ENCODE measurements at places on chromosomes 6 and 20.

DNA sequence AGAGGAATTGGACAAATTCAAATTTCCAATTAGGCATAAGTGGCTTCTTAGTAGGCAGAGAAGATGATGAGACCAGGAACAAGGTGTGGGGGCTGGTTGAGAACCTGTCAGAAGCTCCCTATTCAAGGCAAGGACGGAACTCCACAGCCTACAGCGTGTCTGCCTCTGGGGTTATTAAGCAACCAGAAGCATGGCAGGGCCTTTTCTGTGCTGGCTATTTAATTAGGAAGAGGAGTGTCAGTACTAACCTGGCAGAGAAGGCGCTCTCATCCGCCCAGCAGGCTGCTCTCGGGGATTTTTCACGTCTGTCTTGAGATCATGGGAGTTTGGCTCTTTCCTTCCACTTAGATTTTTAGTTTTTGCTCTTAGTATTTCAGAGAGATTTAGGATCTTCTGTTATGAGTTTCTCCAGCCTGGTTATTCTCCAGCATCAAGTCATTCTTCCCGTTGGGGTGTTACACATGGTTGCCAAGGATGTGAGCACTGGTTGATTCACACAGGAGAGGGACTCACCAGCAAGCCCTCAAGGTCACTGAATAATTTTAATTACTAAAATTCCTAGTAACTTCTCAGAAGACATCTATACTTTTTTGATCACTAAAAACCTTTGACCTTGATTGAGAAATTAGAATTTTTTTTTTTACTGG lies 23.9 kb downstream of the ADTRP start:
- DNase-seq, result no peak

- DNase-seq, result no peak
Observed at GRCh38 chr6:152380993-152381898, 255.9 kb downstream of the SYNE1 start.

- peak; percentile 28 for DNase-seq
Observed at GRCh38 chr6:14396826-14397517, 279.4 kb downstream of the CD83 start.

DNA sequence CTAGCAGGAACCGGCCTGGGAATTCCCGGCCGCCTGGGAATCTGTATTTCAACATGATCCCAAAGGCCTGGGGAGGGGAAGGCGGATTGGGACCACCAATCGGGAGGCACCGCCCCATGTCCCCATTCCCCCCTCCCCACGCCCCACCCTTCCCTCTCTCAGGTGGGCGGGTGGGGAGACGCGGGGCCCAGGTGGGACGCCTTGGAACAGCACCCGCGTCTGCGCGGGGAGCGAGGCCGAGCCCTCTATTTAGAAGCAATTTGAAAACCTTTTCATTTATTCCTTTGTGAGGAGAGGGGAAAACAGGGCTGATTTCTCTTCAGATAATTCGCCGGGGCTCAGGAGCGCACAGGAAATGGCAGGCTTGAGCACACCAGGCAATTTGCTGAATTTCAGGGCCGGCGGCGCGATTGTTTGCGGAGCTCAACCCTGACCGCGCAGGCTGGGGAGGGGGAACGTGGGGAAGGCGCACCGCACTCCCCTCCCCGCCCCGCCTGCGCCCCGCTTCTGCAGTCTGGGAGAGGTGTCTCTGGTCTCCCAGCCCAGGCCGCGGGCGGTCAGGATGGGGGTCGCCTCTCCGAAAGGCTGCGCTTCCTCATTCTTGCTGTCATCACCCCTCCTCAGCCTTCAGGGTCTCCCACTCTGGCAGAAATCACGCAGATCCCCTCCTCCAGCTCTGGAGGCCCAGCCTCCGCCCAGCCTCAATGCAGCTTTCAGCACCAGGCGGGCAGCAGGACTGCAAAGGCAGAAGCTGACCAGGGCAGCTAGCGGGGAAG lies 170.0 kb downstream of the GRM4 start:
- DNase-seq, result no peak

DNA sequence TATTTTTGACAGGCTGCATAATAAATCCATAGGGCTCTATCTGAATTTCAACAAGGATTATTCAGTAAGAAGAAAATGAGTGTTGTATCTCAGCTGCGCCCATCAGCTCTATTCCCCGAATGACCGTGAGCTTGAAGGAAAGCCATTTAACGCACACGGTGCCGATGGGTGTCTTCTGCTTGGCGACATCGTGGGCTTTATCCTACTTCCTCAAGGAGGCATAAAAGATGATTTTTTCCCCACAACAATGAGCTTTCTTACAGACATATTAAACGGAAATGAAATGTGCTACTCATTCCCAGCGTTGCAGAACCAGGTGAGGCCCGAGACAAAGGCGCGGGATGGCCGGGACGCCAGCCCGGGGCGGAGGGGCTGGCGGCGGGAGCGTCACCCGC lies 710 bp downstream of the DYNLT1 start:
- DNase-seq, result peak; percentile 42

DNA sequence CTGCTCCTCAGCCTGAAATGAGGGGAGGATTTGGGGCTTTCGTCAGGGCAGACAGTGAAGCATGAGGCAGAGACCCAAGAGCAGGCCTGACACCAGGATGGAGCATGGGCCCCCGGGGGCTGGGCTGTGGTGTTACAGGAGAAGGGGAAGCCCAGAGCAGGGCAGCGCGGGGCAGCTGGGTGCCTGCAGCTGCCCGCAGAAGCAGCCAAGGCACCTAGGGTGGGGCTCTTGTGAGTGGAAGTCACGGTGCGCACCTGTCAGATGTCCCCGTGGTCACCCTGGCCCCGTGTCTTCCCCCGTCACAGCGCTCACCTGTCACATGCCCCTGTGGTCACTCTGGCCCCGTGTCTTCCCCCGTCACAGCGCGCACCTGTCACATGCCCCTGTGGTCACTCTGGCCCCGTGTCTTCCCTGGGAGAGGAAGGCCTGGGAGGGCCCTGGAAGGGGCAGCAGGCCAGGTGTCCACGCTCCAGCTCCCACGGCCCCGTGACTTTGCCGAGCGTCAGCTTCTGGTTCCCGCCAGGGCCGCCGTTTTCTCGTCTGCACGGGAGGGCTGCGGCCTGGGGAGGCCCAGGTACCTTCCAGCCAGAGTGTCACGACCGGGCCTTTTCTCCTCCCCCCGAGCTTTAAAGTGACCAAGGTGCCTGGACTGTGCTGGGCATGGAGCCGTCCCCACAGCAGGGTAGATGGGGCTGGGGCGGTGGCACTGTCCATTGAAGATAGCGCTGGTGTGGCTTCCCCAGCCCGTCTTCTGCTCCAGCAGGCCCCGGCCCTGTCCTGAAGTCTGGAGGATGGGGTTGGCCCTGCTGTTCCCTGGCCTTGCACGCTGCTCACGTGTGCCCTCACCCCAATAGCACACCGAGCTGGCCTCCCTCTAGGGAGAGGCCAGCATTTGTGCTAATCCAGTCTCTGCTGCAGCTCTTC lies 9.4 kb downstream of the ARFGAP1 start:
- no peak for DNase-seq

GRCh38 chr20:58546756-58547622 lies 31.8 kb upstream of the APCDD1L start:
- DNase-seq, result no peak

DNA sequence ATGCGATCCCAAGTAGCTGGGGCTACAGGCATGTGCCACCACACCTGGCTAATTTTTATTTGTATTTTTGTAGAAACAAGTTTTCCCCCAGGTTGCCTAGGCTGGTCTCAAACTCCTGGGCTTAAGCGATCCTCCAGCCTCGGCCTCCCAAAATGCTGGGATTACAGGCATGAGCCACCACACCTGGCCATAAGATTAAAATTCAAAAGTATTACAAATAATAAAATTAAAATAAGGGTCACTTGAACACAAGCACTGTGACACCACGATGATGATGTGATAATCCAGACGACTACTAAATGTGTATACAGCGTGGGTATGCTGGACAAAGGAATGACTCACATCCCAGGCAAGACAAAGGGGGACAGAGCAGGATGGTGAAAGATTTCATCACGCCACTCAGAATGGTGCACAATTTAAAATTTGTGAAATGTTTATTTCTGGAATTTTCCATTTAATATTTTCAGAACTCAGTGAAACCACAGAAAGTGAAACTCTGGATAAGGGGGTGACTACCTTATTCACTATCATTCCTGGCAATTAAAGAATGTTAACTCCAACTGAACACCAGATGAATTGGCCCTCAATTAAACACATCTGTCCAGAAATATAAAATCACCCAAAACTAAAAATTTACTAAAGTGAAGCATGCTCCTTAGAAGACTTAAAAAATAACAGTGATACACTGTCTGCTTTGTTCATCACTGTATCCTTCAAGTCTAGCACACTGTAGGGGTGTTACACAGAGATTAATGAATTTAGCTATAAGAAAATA lies 13.1 kb downstream of the B4GALT5 start:
- peak; percentile 42 for DNase-seq

- DNase-seq, result no peak
Observed at GRCh38 chr20:63320041-63320511, 27.1 kb downstream of the COL20A1 start.

DNA sequence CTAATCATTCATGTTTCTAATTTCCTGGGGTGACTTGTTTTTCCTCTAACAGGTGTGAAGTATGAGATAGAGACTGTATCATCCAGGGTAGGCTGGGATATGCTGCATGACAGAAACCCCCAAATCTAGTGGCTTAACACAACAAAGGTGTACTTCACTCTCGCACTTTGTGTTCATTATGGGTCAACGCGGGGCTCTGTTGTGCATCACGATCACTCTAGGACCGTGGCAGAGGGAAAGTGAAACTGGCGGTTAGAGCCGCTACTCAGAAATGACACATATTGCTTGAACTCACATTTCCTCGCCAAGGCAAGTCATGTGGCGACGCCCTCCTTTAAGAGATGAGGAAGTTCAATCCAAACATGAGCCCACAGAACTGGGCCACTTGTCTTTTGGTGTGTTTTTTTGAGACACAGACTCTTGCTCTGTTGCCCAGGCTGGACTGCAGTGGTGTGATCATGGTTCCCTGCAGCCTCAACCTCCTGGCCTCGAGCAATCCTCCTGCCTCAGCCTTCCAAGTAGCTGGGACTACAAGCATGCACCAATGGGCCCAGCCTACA lies 41.3 kb downstream of the PCNA start:
- DNase-seq, result peak; percentile 94

DNA sequence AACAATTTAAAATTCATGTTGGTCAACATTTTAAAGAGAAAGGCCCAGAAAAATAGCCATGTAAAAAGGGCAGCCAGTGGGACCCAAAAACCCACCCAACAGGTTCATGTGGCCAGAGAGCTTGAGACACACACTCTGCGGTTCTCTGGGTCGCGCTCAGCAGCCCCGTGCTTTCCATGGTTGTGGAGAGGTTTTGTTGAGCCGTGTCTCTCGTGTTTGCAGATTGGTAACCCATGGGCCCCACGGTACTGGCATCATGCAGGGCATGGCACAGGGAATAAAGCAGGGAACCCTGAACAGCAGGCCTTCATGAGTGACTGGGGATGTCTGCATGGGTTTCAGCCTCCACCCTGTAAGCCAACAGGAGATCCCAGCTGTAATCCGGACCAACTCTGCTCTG lies 127.7 kb upstream of the CST7 start:
- no peak for DNase-seq

- no peak for DNase-seq
Observed at GRCh38 chr20:48626226-48626937, 201.4 kb downstream of the PREX1 start.

DNA sequence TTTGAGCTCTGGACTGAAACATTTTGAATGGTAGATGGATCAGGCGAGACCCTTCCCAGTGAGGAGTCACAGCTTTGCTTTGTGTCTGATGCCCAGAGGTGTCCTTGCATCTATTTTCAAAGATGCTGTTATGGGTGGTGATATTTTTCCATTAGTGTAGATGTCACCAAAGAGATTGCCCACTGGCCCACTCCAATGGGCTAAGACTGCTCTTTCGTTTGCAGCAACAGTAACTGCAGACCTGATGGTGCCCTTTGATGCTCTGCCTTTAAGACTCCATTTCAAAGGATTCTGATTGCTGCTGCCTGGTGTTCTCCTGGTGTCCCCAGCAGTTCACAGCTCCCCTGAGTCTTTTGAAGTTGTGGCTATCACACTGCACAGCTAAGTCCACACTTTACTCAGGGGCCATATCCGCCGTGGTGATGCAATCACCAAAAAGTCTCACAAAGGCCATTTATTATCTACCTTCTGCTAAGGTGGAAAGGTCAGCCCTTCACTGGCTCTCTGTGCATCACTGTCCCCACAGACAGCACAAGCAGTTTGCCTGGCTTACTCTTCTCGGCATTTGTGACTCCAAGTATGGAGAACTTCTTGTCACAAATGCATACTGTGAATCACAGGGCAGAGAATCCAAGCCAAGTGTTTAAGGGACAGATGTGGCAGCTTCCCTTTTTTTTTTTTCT lies 56.4 kb downstream of the NOX3 start:
- peak; percentile 19 for DNase-seq

DNA sequence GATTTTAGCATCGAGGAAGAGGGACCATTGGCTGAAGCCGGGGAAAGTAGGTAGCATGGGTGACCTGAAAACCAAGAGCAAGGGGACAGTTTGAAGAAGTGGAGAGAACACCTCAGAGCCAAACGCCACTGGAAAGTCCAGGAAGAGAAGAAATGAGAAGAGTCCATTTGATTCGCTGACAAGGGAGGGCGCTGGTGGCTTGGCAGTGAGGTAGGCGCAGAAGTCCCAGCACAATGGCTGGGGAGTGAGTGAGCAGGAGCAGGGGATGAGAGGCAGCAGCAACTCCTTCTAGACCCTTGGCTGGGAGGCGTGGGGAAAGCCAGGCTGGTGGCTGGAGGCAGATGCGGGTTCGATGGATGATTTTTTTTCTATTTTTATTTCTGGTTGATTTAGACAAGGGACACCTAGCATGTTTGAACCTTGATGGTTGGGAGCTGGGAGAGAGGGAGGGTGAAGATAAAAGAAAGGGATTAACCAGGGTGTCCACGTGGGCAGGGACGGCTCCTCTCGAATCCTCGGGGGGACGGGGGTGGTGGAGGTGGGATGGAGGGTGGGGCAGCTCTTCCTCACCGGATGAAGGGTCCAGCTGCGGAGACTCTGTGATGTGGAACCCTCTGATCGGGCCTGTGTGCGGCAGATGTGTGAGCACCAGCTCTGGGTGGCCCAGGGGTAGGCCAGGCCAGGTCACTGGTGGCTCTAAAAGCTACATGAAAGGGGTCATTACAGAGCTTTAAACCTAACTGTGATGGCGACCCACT lies 164.2 kb downstream of the NFATC2 start:
- DNase-seq, result no peak

GRCh38 chr6:40308533-40309306 lies 278.4 kb downstream of the LRFN2 start:
- DNase-seq, result peak; percentile 77

All from hematopoietic multipotent progenitor cell treated with erythropoietin and hydrocortisone succinate and interleukin-3 and kit ligand, for 6 days (in vitro differentiated cells).